ENCODE measurements at places on chromosomes 7 and 10.

DNA sequence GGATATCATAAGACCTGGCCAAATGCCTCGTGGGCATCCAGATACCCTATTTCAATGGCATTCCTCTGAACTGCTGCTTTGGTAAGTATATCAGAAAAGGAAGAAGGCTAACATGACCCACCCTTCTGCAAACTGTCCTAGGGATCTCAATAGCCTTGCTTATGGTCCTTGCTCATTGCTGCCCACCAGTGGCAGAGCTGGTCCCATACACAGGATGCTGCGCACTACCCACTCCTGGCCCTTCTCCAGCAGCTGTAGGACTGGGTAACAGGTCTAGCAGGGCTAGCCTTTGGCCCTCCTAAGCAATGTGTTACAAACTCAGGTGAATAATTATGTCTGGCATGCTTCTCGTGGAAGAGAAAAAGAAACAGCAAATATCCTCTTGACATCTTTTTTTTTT, 72.5 kb downstream of the C10orf90 start:
- DNase-seq = no peak

DNA sequence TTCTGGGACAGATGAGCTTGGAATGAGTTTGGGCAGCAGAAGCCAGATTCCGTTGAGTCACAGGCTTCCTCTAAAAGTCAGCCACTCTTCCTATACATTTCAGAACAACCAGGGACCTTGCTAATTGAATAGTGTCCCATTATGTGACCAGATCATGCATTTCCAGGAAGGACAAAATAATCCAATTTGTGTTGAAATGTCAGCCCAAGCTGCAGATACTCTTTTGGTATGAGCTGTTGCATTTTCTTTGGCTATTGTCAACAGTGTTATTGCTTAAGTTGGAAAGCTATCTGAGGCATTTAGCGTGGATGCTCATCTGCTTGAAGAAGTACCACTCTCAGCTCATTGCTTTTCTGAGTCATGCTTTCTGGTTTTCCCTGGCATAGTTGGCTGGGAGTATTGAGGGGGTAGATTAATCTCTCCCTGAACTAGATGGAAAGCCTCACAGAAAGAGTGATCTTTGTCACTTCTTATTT, 223.7 kb upstream of the HABP2 start:
- DNase-seq = no peak

DNA sequence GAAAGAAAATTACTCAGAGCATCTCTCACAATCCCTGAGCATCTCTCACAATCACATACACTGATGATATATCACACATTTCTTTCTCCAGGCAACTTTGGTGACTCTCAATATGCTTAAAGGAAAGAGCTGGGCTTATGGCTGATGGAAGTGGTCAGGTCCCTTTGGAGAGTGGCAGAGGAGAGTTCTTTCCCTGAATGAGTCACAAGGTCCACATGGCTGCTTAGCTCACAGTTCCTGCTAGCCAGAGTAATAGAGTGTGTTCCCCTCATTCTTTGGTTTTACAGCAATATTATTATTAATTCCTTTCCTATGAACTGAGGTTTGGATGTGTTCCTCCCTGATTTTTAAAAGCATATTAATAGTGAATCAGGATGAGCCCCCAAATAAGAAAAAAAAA, 287.4 kb downstream of the C7orf25 start:
- DNase-seq = no peak

DNA sequence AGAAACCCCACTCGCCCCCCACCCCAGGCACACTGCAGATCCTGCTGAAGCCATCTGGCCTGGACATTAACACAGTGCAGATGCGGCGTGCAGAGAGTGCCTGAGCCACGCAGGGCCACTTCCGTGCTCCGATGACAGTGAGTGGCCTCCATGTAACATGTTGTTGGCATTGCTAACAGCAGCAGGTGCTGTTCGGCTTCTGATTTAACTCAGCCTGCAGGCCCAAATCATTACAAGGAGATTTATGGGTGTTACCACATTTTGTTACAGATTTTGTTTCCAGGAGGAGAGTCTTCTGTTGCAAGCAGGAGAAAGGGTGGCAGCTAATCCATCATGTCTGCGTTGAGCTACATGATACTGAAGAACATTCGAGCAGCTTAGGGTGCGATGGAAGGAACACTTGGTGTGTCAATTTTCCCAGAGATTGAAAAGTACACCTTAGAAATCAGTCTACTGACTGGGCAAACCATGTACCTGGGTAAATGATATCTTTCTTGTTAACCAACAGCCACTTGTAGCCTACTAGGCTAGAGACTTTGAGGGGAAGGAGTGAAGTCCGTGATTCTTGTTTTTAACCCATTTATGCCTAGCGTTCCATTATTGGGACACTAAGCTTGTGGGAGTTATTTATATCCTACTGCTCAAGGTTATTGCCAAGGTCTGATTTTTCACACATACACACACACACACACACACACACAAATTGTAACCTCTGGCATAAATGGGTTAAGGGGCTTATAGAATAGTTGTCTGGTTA, 90.0 kb downstream of the JCAD start:
- DNase-seq = no peak

DNA sequence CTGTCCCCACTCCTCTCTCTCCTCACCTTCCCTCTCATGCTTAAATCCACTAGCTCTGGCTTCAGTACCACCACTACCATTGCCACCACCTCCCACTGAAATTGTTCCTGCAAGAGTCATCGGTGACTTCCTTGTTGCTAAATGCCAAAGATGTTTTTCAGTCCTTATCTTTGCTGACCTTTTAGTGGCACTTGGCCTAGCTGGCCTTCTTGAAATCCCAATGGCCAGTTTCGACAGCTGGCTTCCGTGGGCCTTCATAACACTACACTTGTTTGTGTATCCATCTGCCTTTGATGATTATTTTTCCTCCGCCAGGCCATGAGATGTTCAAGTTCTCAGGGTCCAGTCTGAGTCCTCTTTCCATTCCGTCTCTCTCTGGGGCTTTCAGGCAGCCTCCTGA, 118.2 kb upstream of the NANOS1 start:
- DNase-seq = no peak

- DNase-seq = no peak
These were observed 566.0 kb downstream of the CALN1 start for GRCh38 chr7:71846160-71846559.

GRCh38 chr7:39321909-39322498, 244.2 kb upstream of the YAE1 start:
- no peak for DNase-seq

DNA sequence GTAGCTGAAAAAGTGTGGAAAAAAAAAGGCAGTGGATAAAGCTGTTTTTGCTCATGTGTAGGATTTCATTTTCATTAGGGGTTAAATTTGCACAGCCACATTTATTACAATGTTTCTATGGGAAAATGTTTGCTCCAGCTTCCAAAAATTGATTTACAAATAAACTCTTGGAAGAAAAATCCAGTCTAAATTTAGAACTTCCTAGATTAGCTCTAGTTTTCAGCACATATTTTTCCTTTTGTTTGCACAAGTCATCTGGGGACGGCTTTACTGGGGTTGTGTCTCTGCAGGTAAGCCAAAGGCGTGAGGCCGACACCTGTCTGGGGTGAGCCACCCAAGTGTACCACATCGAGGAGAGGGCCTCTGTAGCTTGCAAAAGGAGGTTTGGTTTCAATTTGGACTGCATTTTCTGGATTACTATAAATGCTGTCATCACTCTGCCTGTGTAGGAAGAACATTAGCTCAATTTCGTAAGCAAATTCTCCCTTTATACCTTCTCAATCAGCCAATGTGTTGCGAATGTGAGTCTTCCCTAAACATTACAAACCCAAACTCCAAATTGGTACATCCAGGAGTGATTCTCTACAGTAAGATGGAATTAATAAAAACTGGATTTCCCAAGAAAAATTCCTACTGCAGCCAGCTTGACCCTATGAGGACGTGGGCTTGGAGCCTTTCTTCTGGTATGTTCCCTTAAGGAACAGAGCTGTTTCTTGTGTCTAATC, 89.5 kb upstream of the ZNF438 start:
- no peak for DNase-seq

DNA sequence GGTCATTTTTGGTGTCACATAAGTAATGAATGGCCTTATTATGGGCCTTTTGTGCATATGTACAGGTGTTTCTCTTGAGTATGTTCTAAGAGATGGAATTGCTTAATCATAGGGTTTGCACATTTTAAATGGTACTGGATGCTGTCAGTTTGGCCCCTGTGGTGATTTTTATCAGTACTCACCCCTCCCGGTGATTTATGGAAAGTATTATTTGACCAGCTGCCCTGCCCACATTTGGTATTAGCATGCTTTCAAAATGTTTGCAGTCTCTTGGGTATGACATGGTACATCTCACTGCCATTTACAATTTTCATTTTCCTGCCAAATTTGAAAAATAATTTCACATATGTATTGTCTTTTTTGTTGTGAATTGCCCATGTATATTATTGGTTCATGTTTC, 427.7 kb downstream of the LRMDA start:
- DNase-seq = no peak

Measured in activated CD4-positive, alpha-beta T cell treated with anti-CD3 and anti-CD28 coated beads for 24 hours (primary cell).